Heart right ventricle (tissue), 16 donors: ENCODE measurements at places on chromosomes 3 and 15. TPM values are rescaled to one million over a fixed set of nuclear protein-coding genes. Genes with fewer than 3 reads are reported as not detected.

GRCh38 chr3:9820946-9821345, 10.9 kb downstream of the TTLL3 start:
- H3K4me3 ChIP-seq = no peak overlapping the region
- H3K27ac ChIP-seq = no peak overlapping the region
- peaks cover 50% of the 10 kb centered on the region for H3K36me3 ChIP-seq
- no peaks in the 10 kb centered on the region for H3K27me3 ChIP-seq

Gene P2RY12
- 0.33 TPM for polyA plus RNA-seq

Gene SERINC4
- polyA plus RNA-seq = 0.59 TPM

- H3K4me3 ChIP-seq = no peak overlapping the region
- DNase-seq = no peak
- no peaks in the 10 kb centered on the region for H3K36me3 ChIP-seq
- no peak overlapping the region for H3K27ac ChIP-seq
Observed at GRCh38 chr15:82846621-82847020, 37.2 kb downstream of the WHAMM start.

GRCh38 chr3:160444411-160444810, 5.2 kb downstream of the TRIM59 start:
- peaks cover 3% of the 10 kb centered on the region for H3K4me1 ChIP-seq
- no peak overlapping the region for H3K4me3 ChIP-seq
- H3K27me3 ChIP-seq = peaks cover 8% of the 10 kb centered on the region
- H3K27ac ChIP-seq = no peak overlapping the region
- DNase-seq = no peak

DNA sequence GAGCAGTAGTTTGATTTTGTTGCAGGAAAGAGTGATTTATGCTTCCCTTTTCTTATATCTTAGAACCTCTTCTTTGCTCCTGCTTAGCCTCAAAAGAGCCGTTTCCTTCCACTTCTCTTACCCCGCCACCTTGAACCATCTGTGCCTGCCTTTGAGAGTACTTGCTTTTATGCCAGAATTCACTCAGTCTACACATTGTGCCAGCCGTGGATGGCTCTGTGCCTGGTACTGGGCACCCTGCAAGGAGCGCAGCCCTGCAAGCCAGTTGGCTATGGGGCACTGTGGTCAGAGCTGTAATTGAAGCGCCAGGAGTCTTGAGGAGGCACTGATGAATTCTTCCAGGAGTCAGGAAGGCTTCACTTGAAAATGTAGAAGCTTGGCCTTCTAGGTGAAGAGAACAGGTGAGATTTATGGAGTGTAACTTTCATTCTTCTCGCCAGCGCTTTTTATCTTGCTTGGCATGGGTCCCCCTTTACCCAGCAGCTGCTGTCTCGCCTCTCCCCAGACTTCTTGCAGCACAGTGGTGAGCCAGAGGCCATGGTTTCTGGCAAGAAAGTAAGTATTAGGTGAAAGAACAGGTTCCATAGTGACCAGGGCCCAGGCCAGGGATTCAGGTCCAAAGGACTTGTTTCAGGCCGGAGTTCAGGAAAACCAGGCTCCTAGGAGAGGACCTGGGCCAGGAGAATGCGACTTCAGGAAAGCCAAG, 4.9 kb downstream of the TMED3 start:
- peak; percentile 54 for DNase-seq
- H3K4me3 ChIP-seq = no peak overlapping the region
- no peaks in the 10 kb centered on the region for H3K27me3 ChIP-seq
- no peaks in the 10 kb centered on the region for H3K4me1 ChIP-seq
- H3K27ac ChIP-seq = no peak overlapping the region

Gene SLC2A2
- polyA plus RNA-seq = not detected

Gene RPL39L
- 17.8 TPM for polyA plus RNA-seq

- no peaks in the 10 kb centered on the region for H3K4me1 ChIP-seq
- no peak overlapping the region for H3K4me3 ChIP-seq
- no peaks in the 10 kb centered on the region for H3K36me3 ChIP-seq
- no peaks in the 10 kb centered on the region for H3K27me3 ChIP-seq
Observed at GRCh38 chr3:167066977-167067786, 312.9 kb downstream of the ZBBX start.

Gene HYAL2
- polyA plus RNA-seq = 86.5 TPM

DNA sequence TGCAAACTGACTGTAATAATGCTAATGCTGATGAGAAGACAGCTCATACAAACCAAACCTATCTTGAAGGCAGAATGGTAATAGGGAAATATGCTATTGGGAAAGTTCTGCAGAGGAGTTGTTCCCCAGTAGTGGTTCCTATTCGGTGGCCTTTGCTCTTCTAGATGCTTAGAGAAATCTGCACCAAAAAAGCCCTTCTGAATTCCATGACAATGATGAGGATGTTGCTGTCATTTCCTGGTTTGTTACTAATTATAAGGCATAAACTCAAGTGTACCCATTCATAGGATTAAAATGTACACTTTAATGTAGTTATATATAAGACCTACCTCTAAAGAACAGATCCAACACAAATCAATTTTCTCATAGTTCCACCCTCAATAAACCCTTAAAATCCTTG, 30.1 kb downstream of the TOMM70 start:
- no peak overlapping the region for H3K27ac ChIP-seq
- H3K4me1 ChIP-seq = no peaks in the 10 kb centered on the region
- DNase-seq = no peak
- peaks cover 99% of the 10 kb centered on the region for H3K36me3 ChIP-seq
- H3K4me3 ChIP-seq = no peak overlapping the region

Gene TM4SF4
- not detected for polyA plus RNA-seq

GRCh38 chr3:13708871-13709595, 160.1 kb downstream of the FBLN2 start:
- no peak overlapping the region for H3K4me3 ChIP-seq
- DNase-seq = no peak
- H3K27me3 ChIP-seq = no peaks in the 10 kb centered on the region
- no peaks in the 10 kb centered on the region for H3K36me3 ChIP-seq
- H3K27ac ChIP-seq = no peak overlapping the region
- no peaks in the 10 kb centered on the region for H3K4me1 ChIP-seq

- H3K4me1 ChIP-seq = no peaks in the 10 kb centered on the region
- H3K27me3 ChIP-seq = peaks cover 4% of the 10 kb centered on the region
- no peak for DNase-seq
- no peak overlapping the region for H3K4me3 ChIP-seq
- no peaks in the 10 kb centered on the region for H3K36me3 ChIP-seq
Observed at GRCh38 chr15:24745290-24745689, 69.7 kb downstream of the NPAP1 start.

DNA sequence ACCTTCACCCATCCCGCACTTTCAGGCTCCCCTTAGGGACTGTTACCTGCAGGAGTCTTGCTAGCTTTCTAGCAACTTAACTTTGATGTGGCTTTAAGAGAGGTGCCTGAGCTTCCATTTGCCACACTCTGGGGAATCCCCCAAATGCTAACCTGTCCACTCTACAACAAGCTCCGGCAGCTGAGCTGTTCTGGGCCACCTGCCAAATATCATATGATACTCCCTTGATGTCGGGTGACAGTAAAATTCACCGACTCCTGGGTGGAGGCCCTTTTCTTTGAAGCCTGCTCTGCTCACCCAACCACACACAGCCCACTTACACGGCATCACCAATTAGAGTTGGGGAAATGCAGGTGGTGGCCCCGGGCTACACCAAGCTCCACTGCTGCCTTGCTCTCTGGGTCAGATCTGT, 38.0 kb upstream of the XCR1 start:
- no peak overlapping the region for H3K4me3 ChIP-seq
- H3K27me3 ChIP-seq = peaks cover 8% of the 10 kb centered on the region
- peaks cover 4% of the 10 kb centered on the region for H3K4me1 ChIP-seq

Gene CHRNA5
- polyA plus RNA-seq = 1.0 TPM

GRCh38 chr3:189014526-189014925, 157.2 kb upstream of the TPRG1 start:
- H3K27ac ChIP-seq = no peak overlapping the region
- H3K4me3 ChIP-seq = no peak overlapping the region

- no peaks in the 10 kb centered on the region for H3K27me3 ChIP-seq
- no peak overlapping the region for H3K27ac ChIP-seq
- no peaks in the 10 kb centered on the region for H3K36me3 ChIP-seq
Observed at GRCh38 chr15:77613814-77614213, 18.9 kb downstream of the LINGO1 start.

Gene SYNPR
- 0.01 TPM for polyA plus RNA-seq

Gene CDHR4
- polyA plus RNA-seq = 0.80 TPM

Gene GPR176
- polyA plus RNA-seq = 3.0 TPM

DNA sequence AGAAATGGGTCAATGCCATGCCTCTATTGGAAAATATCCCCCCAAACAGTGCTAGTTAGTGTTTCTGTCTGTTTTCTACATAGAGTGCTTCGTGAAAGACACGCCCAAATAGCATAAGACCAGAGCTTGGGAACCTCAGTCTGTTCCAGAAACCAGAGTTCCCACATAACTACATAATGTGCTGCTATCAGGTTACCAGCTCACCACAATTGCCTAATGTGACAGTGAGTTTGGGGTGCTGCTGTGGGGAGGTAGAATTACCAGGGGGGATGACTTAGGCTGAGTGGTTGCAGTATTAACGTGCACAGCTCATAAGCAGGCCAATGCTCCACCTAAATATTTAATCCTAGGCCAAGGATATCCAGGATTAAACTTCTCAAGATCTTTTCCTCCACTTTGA, 39.2 kb downstream of the DUT start:
- no peaks in the 10 kb centered on the region for H3K36me3 ChIP-seq
- DNase-seq = no peak
- no peak overlapping the region for H3K27ac ChIP-seq
- no peak overlapping the region for H3K4me3 ChIP-seq

- no peak for DNase-seq
- H3K27ac ChIP-seq = no peak overlapping the region
- H3K4me3 ChIP-seq = no peak overlapping the region
- H3K27me3 ChIP-seq = peaks cover 29% of the 10 kb centered on the region
Observed at GRCh38 chr15:74283368-74283767, 47.2 kb downstream of the CCDC33 start.

GRCh38 chr3:72100601-72101187, 315.7 kb upstream of the PROK2 start:
- no peaks in the 10 kb centered on the region for H3K4me1 ChIP-seq
- no peaks in the 10 kb centered on the region for H3K36me3 ChIP-seq
- peak overlapping the region; percentile 42 for H3K4me3 ChIP-seq
- H3K27ac ChIP-seq = no peak overlapping the region

Gene MAP3K13
- 9.8 TPM for polyA plus RNA-seq

DNA sequence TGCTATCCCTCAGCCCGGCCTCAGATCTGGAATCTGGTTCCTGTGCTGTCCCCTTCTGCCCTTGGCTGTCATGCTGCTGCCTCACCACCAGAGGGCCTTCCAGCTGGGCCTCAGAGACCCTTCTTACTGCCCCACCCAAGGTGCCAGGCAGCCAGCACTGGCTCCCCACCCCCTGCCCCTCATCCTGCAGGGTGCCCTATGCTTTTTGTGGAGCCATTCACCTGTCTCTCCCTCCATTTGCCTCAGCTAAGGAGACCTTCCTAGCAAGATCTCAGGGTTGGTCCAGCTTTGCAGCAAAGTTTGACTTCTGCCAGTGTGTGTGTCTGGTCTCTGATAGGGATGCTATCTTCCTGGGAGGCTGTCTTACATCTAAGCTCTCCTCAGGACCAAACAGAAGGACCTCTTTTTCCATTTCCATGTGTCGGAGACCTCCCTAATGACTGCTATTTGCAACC, 1.9 kb upstream of the VWA5B2 start:
- H3K4me1 ChIP-seq = peaks cover 20% of the 10 kb centered on the region
- no peaks in the 10 kb centered on the region for H3K36me3 ChIP-seq
- DNase-seq = no peak

- H3K27me3 ChIP-seq = no peaks in the 10 kb centered on the region
- peaks cover 3% of the 10 kb centered on the region for H3K4me1 ChIP-seq
- peaks cover 14% of the 10 kb centered on the region for H3K36me3 ChIP-seq
- DNase-seq = no peak
- H3K27ac ChIP-seq = no peak overlapping the region
Observed at GRCh38 chr15:56168394-56168793, 75.3 kb downstream of the RFX7 start.

Gene PLSCR5
- not detected for polyA plus RNA-seq

GRCh38 chr15:57635300-57635909, 43.7 kb downstream of the MYZAP start:
- peaks cover 4% of the 10 kb centered on the region for H3K4me1 ChIP-seq
- no peak overlapping the region for H3K4me3 ChIP-seq
- H3K27ac ChIP-seq = peak overlapping the region; percentile 87
- H3K27me3 ChIP-seq = no peaks in the 10 kb centered on the region
- peaks cover 10% of the 10 kb centered on the region for H3K36me3 ChIP-seq

Gene CSTA
- 2.5 TPM for polyA plus RNA-seq

Gene C3orf18
- 28.7 TPM for polyA plus RNA-seq

- no peak for DNase-seq
- no peaks in the 10 kb centered on the region for H3K36me3 ChIP-seq
- peaks cover 47% of the 10 kb centered on the region for H3K4me1 ChIP-seq
- H3K27ac ChIP-seq = no peak overlapping the region
Observed at GRCh38 chr3:37864904-37865303, 3.2 kb downstream of the CTDSPL start.

Gene WDR72
- polyA plus RNA-seq = not detected

Gene SMC4
- polyA plus RNA-seq = 8.9 TPM

GRCh38 chr15:58154769-58155168, 16.6 kb downstream of the AQP9 start:
- no peaks in the 10 kb centered on the region for H3K4me1 ChIP-seq
- H3K27ac ChIP-seq = no peak overlapping the region
- H3K4me3 ChIP-seq = no peak overlapping the region
- no peaks in the 10 kb centered on the region for H3K36me3 ChIP-seq
- DNase-seq = no peak
- peaks cover 2% of the 10 kb centered on the region for H3K27me3 ChIP-seq

GRCh38 chr3:14289590-14290461, 111.2 kb downstream of the LSM3 start:
- H3K4me3 ChIP-seq = no peak overlapping the region
- peak; percentile 56 for DNase-seq
- no peaks in the 10 kb centered on the region for H3K36me3 ChIP-seq

Gene IL17RD
- 1.3 TPM for polyA plus RNA-seq

- no peak overlapping the region for H3K4me3 ChIP-seq
- no peaks in the 10 kb centered on the region for H3K27me3 ChIP-seq
- H3K36me3 ChIP-seq = no peaks in the 10 kb centered on the region
- no peak for DNase-seq
Observed at GRCh38 chr15:90015749-90016148, 14.6 kb downstream of the ZNF710 start.

- no peaks in the 10 kb centered on the region for H3K4me1 ChIP-seq
- no peak overlapping the region for H3K4me3 ChIP-seq
- no peak for DNase-seq
- no peaks in the 10 kb centered on the region for H3K27me3 ChIP-seq
Observed at GRCh38 chr3:156317462-156318074, 197.2 kb downstream of the KCNAB1 start.
